ENCODE measurements at places on chromosomes 5 and 9.

DNA sequence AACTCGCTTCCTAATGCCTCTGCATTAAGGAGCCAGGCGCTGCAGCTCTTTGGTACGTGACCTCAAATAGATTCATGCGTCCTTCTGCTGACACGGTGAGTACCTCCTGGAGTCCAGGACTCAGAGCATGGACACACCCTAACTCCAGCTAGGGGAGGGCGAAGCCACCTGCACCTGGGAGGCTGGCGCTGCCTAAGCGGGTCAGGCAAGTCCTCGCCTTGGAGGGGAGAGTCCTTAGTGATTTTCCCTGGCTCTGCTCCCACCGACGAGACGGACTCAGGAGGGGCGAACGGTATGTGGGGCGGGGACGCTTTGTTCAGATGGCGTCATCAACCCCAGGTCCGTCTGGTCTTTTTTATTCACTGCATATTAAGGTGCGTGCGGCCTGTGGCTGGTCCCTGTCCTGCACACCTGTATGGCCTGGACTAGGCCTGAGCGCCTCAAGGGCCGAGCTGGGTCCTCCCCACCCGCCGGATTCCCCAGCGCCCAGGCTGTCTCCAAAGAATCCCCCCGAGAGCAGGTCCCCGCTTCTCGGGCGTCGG lies 50.3 kb downstream of the NSUN2 start:
- no peak for DNase-seq

- DNase-seq: no peak
These were observed 336.3 kb downstream of the IRX1 start for GRCh38 chr5:3931976-3932375.

DNA sequence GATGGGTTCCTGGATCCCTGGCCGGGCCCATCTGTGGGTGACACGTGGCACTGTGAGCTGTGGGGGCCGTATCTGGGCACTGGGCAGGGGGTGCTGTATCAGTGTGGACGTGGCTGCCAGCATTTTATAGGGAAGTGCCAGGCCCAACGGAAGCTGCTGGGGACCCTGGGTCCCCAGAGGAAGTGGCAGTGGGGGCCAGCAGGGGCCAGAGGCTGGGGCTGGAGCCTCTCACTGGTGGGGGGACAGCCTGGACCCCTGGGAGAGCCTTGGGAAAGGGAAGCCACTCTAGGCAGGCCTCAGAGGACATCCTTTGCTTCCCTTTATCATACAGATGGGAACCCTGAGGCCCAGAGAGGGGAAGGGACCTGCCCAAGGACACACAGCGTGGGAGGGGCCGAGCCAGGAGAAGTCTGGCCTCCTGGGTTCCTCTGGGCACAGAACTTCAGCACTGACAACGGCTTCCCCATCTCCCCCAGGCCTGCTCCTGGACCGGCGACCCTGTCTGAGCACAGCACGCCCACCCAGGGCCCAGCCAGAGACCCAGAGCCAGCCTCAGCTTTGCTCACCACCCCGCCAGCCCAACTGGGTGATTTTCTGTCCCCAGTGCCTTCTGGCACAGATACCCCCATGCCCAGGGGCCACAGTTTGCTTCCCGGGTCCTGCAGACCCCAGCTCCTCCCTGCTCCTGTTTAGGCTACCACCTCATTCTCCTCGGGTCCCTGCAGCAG lies 15.5 kb upstream of the LAMC3 start:
- no peak for DNase-seq

- no peak for DNase-seq
These were observed 73.9 kb downstream of the KLF9 start for GRCh38 chr9:70340572-70340971.

DNA sequence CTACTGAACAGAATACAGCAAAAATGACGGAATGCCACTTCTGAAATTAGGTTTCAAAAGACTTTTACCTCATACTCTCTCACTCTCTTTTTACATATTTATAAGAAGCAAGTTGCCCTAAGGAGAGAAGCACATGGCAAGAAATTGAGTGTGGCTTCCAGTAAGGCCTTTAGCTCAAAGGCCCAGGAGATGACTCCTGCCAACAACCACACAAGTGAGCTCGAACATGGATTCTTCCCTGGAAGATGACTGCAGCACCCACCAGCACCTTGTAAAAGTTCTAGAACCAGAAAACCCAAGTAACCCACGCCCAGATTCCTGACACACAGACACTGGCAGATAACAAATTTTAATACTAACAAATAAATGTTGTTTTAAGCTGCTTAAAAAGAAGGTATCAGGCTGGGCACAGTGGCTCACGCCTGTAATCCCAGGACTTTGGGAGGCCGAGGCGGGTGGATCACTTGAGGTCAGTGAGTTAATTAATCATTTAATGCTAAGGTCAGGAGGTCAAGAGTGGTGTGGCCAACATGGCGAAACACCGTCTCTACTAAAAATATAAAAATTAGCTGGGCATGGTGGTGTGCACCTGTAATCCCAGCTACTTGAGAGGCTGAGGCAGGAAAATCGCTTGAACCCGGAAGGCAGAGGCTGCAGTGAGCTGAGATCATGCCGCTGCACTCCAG lies 17.0 kb downstream of the PTBP3 start:
- DNase-seq: no peak

DNA sequence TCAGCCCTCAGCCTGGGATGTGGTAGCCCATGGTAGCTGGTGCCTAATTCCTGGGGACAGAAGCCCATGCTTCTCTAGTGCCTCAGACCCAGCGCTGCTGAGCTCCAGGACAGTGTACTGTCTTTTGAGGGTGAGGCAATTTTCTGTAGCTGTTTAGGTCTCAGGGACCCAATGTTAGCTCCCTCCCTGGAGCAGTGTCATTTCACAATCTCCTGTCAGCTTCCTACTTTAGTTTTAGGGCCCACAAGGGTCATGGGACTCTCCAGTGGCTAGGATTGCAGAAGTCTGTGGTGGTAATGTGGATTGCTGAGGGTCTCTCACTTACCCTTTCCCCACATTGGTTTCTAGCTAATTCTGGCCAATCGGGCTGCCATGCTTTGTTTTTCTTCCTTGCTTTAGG lies 67.7 kb upstream of the CCL21 start:
- no peak for DNase-seq

- DNase-seq: no peak
These were observed 50.6 kb upstream of the UBTD2 start for GRCh38 chr5:172334196-172334595.

GRCh38 chr5:88663793-88664216 lies 219.2 kb downstream of the MEF2C start:
- no peak for DNase-seq

GRCh38 chr5:74127381-74128320 lies 501.7 kb downstream of the ARHGEF28 start:
- no peak for DNase-seq

DNA sequence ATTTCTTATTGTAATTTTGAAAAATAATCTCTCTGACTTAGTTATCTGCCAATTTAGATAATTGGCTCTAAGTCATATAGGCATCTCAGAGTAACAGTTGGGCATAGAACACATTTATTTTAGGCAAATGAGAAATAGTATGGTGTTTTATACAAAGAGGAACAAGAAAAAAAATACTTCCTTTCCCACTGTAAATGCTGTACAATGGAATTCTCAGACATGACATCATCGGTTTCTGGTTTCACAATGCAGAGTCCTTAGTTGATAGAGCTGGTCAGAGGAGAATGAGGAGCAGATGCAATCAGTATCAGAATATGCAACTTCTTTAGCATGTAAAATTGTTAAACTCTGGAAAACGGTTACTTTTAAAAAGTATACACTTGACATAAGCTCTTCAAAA lies 49.4 kb downstream of the PLK2 start:
- DNase-seq: no peak

GRCh38 chr5:88932541-88932940 lies 49.6 kb upstream of the MEF2C start:
- no peak for DNase-seq

- DNase-seq: no peak
These were observed 62.1 kb downstream of the CYSTM1 start for GRCh38 chr5:140236891-140237598.

- no peak for DNase-seq
These were observed 14.6 kb upstream of the SETX start for GRCh38 chr9:132369421-132369820.

DNA sequence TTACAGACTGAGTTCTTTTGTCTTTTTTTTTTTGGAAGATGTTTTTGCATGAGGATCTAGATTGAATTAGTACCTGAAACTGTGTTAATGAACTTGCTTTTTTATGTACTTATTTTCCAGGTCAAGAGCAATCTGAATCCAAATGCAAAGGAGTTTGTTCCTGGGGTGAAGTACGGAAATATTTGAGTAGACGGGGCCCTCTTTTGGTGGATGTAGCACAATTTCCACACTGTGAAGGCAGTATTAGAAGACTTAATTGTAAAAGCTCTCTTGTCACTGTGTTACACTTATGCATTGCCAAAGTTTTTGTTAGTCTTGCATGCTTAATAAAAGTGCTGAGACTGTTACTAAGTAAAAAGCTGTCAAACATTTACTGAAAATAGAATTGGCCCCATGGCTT lies 14.5 kb downstream of the SLC23A1 start:
- no peak for DNase-seq

DNA sequence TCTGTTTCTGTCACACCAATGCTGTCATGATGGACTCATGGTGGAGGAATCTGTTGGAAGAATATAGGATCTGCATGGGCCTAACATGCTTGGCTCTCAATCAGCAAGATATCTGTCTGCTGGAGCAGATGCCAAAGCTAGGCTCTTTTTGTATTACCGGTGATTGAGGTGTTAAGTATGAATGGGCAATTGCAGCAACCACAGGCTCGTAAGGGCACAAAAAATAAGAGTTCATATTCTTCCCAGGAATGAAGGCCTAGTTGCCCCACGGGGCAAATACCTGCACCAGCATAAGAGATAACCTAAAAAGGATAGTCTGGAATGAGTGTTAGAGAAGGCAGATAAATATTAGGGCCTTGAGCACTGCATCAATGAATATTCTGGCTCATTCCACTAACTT lies 679.5 kb upstream of the COX7C start:
- DNase-seq: no peak

DNA sequence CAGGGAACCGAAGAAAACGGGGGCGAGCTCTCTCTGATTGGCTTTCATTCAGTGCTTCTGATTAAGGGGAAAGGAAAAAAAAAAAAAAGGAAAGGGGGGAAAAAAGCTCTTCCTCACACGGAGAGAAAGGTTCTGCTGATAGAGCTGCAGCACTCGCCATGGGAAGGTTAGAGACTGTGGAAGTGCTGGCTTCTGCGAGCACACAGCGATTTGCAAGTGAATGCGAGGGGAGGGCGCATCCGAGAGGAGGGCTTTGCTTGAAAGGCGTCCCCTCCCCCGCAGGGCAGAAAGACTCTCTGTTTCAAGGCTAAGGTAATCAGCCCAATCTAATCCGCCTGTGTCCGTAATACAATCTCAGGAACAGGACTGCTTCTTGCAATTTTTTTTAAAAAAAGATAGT lies at the start of gene CDH10:
TSS of gene CDH10 (minus strand) at position 218 of the 400 bp plus-strand sequence. CDS start 51,488 bp downstream, outside the sequence.
- DNase-seq: no peak

DNA sequence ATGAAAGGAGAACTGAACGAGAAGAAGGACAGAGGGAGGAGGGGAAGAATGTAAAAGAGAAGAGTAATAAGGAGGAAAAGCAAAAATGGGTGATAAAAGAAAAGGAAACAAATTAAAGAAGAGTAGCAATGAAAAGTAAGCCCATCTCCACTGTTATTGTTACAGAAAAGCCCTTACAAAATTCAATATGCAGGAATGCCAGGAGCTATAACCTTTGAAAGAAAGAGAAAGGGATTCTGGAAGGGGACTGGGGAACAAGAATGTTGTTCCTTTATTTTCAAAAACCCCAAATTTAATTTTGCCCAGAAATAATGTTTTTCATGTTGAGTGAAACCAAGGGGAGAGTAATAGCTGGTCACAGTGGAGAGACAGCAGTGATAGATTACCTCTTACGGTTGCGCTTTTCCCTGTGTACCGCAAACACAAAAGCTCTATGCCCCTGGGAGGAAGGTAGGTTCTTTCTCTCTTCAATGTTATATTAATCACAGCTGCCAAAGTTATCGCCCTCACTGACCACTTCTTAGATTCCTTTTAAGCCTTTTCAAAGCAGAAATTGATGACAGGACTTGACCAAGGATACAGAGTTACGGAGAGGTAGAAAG lies 86.7 kb downstream of the BRINP1 start:
- no peak for DNase-seq

GRCh38 chr9:28747351-28747985 lies 1174.2 kb upstream of the C9orf72 start:
- DNase-seq: no peak

- no peak for DNase-seq
These were observed 4.0 kb downstream of the PHF19 start for GRCh38 chr9:120872791-120873502.

- DNase-seq: peak; percentile 67
These were observed 26.3 kb downstream of the OR2V2 start for GRCh38 chr5:181173420-181174342.

DNA sequence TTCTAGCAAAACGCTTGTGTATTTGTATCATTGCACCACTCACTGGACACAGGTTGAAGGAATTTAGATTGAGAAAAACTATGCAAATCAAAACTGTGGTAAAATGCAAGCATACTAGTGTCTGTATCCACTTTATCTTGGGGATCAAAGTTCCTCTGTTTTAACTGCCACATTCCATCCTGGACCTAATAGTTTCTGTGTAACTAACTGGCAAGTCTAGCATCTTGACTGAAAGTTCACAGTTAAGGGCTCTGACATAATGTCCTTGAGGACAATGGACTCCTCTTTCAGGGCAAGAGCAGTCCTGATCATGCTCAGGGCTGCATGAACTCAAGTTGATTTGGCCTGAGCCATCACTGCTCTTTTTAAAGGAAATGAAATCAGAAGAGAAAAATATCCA lies 30.7 kb downstream of the NFIB start:
- no peak for DNase-seq

DNA sequence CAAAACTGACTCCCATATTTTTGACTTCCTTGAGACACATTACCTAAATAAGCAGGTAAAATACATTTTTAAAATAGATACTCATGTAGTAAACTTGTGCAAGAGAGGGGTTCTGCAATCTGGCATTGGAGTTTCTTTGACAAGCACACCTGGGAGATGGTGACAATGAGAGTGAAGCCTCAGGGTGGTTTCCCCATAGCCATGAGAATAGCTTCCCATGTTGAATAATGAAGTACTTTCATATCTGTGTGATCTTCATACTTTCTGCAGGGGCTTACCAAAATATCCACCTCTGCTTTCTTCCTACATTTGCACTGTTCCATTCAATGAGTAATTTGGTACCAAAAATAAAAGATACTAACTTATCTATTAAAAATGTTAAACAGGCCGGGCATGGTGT lies 44.7 kb upstream of the VCAN start:
- DNase-seq: no peak

GRCh38 chr9:131709771-131710431 lies 30.0 kb downstream of the RAPGEF1 start:
- peak; percentile 88 for DNase-seq

Data from CD4-positive, alpha-beta memory T cell (primary cell).